DND-41 (cell line): ENCODE measurements at places on chromosomes 1 and 21.
A peak's percentile ranks its signal among the peaks of the same experiment; 100 is the strongest.

DNA sequence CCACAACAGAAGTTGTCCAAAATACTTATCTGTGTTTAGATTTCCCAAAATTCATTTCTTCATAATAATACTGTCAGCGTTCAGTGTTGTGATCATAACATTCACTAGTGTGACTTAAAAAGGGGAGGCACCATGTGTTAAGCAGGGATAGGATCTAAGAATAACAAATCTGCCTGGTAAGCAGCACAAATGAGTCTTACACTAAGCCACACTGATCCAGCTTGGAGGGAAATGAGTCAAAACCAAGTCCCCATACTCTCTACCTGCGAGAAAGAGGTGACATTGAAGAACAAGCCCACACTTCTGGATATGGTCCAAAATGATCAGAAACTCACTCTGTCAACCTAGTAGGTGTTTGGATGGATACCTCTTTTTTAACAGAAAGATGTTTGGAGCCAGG, 145.5 kb downstream of the CRB1 start:
- DNase-seq, result no peak

DNA sequence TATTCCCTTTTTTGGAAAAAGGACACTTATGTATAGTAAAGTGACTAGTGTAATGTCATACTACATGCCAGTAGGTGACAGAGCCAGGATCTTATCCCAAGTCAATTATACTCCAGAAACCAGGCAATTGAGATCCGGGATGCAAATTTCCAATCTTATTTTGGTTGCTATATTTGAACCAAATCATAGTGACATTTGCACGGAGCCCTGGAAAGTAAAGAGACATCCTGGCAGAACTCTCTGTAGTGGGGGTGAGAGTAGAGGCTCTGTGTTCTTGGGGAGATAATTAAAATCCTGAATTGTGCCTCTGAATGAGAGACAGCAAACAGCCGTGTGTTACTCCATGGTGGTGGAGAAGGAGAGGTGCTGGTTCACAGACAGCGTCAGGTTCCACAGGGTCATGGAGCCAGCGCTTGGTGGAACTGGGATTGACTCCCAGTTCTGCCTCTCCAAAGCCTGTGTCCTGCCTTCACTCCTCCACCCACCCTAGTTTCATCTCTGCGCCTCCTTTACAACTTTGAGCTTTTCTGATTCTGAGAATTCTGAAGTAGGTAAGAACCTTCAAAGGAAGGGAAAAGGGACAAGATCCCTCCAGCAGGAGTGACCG, 432.3 kb downstream of the PTPRU start:
- no peak for DNase-seq

DNA sequence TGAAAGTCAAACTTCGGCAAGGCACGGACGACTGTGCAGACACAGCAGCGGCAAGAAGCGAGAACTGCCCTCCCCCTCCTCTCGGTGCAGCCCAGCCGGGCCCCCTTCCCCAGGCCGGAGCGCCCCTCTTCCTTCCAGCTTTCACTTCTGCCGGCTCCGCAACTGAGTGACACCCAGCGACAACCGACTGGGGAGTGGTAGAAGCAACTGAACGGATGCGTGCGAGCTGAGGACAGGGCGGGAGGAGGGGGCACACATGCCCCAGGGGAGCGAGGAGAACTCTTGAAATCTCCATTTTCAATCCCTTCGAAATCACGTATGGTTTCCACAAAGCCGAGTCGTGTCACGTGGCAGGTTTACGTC, 146.6 kb downstream of the PGBD5 start:
- no peak for DNase-seq

DNA sequence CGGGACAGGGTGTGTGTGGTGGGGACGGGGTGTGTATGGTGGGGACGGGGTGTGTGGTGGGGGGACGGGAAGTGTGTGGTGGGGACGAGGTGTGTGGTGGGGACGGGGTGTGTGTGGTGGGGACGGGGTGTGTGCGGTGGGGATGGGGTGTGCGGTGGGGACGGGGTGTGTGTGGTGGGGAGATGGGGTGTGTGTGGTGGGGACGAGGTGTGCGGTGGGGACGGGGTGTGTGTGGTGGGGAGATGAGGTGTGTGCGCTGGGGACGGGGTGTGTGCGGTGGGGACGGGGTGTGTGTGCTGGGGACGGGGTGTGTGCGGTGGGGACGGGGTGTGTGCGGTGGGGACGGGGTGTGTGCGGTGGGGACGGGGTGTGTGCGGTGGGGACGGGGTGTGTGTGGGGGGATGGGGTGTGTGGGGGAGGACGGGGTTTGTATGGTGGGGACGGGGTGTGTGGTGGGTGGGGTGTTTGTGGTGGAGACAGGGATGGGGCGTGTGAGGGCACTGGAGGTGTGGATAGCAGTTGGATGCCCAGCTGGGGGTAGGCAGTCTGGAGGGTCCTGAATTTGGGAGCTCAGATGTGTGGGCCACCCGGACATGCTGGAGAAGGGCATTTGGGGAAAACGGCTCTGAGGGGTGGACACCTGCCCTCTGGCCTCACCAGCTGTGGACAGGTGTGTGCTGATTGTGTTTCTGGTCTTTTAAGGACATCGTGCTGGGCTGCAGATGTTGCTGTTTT, 16.9 kb downstream of the IBA57 start:
- DNase-seq, result no peak

DNA sequence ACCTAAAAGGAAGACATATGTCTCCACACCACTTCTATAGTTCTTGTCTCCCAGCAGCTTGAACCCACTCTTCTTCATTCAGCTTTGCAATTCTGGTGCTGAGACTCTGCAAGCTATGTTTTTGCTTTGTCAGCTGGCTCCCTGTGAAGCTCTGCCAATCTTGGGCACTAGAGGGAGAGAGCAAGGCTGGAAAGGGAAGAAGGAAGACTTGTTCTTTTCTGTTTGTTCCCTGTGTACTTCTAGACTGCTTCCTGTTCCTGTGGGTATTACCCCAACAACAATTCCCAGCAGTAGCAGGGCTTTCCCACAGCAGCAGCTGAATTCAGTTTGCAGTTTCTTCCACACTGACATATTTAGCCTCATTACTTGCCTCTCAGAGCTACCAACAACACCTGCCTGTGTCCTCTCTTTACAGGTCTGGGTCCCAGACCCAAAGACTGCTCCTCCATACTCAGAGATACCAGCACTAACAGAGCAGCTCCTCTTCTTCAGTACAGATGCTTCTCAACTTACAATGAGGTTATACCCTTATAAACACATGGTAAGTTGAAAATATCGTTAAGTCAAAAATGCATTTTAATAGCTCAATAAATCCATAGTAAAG, 275.2 kb upstream of the NEGR1 start:
- DNase-seq, result peak; percentile 23

- no peak for DNase-seq
These were observed 56.7 kb upstream of the GFI1 start for GRCh38 chr1:92543131-92544055.

- no peak for DNase-seq
These were observed 580 bp downstream of the DVL1 start for GRCh38 chr1:1348420-1349255.

DNA sequence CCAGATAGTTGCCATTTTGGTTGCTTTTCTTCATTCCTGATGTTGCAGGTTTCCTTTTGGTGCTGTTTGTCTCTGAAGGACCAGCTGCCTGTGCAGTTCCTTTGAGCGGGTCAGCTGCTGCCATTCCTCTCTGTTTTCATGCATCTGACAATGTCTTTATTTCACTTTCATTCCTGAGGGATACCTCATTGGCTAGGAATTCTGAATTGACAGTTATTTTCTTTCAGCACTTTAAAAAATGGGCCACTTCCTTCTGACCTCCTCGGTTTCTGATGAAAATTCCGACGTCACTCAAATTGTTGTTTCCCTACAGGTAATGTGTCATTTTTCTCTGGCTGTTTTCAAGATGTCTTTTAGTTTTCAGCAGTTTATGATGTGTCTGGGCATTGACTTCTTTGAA, 24.8 kb downstream of the CCSAP start:
- DNase-seq, result no peak

DNA sequence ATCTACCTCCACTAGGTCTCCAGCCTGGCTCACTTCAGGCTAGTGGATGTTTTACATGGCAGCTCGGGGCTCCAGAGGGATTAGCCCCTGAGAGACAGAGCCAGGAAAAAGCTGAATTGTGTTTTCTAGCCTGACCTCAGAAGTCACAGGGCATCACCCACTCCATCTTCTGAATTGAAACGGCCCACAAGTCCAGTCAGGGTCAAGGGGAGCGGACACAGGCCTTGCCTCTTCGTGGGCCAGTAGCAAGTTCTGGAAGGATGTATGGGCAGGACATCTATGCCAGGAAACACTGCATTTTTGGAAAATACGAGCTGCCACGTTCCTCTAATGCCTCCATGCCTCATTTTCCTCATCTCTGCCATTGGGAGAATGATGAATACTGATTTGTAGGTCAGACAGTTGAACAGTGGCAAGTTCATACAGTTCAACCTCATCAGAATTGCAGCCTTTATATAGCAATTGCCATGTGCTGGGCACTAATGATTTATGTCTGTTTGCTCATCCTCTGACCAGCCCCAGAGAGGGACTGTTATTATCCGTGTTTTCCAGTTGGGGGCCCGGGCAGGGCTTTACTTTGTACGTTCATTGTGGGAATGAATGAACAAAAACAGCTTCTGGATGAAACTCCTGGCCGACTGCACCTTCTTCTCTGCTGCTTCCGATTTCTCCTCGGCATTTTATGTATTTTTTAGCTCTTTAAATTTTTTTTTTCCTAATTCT, 23.2 kb upstream of the PCBP3 start:
- DNase-seq, result no peak

DNA sequence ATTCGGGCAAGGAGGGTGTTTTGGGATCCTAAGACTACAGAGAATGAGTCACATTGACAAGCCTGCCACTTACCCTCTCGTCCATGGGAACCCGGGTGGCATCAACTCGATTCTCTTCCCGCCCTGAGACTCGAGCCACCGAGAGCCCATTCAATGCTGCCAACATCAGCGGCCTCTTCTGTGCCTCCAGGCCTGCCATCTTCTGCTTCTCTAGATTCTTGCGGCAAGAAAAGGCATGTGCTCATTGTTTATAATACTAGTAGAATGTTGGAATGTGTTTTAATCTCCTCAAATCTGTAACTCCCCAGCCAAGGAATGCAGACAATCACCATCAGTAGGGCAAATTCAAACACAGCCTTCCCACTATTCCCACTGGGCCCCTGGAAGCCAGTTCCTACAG, 96.9 kb downstream of the SMYD2 start:
- no peak for DNase-seq

DNA sequence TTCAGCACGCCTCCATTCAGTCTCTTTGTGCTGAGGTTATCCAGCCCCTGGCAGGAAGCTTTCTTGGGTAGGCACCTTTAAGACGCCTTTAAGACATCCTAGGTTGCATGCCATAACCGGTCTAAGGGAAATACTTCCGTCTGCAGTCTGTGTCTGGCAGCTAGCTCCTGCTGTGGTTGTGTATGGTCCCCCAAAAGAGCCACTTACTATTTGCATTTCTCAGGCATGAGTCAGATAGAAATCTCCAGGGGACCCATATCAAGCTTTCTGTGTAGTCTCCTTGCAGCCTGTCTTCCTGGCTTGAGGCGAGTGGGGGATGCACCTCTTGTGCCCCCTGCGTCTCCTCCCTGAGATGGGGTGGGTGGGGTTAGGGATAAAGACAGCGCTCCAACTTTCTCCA, 10.0 kb upstream of the RYR2 start:
- no peak for DNase-seq

- DNase-seq, result no peak
These were observed 18.8 kb upstream of the GPR137B start for GRCh38 chr1:236123563-236123962.

DNA sequence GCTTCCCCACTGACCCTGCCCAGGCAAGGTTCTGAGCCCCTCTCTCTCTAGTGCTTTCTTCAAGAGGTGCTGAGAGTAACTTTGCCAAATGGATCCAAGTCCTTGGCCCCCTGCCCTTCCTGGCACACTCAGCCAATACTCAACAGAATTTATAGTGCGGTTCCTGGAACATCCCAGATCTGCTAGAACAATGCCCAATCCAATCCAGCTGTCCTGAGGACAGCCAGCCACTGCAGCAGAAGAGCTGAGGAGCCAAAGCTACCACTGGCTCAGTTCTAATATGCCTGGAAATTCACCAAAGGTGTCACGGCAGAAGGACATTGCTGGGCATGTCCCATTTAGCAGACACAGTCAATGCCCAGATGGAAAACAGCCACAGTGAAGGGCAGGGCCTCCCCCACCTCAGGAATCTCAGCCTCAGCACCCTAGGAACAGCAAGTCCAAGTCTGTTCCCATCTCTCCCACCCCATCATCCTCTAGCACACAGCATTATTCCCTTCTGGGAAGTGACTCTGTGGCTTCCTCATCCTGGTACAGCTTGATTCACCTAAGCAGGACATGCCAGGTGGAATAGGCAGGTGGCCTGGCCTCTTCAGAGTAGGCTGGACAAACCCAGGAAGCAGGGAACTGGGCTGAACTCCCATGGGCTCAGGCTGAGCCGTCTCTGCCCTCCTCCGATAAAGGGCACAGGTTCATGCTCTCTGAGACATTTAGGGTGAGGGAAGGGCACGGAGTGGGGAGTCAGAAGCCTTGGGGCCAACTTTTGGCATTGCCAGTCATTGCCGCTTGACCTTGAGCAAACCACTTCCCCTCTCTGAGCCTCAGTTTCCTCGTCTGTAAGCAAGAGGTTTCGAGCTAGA, 24.6 kb downstream of the PMVK start:
- DNase-seq, result no peak

DNA sequence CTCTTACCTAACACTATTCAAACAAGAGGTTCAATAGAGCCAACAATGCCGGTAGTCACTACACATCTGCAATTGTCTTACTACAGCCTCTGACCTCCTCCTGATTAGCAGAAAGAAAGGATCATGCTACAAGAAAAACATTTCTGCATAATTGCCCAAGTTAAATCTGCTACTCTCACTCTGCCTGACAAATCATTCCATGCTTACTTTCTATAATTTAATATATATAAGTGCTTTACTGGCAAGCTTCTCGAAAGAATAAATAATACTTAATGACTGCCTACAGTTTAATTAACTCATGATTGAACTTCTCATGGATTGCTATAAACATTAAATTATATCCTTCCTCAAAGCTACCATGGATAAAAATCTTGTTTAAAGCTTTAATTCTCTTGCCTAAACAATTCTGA, 156.0 kb downstream of the SLC45A1 start:
- DNase-seq, result no peak

GRCh38 chr1:3032371-3033039, 11.2 kb downstream of the ACTRT2 start:
- DNase-seq, result no peak

DNA sequence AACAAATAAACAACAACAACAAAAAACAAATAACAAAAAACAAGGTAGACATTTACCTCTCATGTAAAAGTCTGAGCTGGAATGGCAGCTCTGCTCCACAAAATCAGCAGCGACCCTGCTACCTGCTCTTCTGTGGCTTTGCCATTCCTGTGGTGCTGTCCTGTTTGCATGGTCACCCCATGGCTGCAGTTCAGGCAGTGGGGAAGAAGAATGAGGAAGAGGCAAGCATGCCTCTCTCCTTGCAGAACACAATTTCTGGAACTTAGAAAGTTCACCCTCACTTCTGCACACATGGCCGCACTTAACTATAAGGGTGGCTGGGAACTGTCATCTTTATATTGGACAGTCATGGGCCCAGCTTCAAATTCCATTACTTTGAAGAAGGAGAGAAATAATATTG, 84.8 kb upstream of the GNG12 start:
- DNase-seq, result no peak
